ENCODE measurements at places on chromosomes 3 and 15.

DNA sequence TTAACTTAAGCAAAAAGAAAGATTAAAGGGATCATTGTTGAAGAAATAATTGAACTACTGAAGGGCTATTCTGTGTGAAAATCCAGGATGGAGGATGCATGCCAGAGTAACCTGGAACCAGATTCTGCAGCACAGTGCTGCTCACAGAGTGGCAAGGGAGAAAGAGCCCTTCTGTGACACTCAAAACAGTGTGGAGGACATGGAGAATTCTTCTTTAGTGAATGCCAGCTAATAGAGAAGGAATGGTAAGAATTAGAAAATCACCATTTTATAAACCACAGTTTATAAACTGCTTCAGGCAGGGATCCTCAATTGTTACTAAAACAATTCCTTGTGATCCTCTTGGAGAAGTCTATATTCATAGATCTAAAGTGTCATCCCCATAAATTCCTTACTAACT, 70.4 kb upstream of the ARHGEF26 start:
- DNase-seq, result no peak

DNA sequence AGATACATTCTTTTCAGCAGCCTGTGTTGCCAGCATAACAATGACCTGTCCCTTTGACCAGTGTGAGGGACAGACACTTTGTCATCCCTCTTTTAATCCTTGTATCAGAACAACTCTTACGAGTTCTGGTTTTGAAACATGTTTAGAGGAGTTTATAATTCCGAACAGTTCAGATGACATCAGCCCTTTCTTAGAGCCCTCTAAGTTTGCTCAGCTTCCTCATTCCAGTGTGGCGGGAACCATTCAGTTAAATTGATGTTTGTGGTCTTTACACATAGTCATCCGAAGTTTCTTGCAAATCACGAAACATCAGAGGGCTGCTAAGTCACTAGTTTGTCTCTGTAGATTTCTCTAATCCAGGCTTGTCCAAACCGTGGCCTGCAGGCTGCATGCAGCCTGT, 102.5 kb downstream of the AKAP13 start:
- no peak for DNase-seq

DNA sequence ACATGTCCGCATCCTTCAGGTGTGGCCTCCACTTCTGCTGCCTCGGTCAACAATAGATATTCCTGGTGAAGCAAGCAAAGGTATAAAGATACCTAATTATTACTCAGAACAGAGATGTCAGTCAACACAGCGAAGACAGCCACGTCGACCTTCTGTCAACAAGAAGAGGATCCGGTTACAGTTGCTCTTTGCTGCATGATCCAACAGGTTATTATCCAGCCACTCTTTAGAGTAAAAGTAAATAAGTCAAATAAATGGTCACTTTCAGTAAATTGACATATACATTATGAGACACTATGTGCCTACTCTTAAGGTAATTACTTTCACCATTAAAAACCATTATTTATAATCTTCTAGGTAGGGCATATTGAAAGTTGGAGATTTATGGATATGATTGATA, 356.8 kb upstream of the ATP11B start:
- DNase-seq, result no peak

DNA sequence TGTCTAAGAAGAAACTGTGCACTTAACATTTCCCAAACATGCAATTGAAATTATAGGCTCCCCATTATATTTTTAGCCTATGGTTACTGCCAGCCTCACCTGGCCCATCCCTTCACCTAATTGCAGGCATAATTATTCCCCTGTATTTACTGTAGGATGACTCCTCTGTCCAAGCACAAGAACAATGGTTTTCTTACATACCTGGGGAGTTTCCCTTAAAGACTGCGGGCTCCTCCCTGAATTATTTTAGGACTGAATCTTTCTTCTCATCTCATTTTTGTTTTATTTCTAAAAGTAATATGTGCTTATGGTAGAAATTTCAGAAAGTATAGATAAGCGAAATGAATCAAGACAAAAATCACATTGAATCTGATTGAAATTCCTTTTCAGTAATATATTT, 11.4 kb downstream of the TM4SF1 start:
- no peak for DNase-seq

Measured in HepG2 (cell line).